ENCODE measurements at places on chromosomes 5 and 9. TPM values are rescaled to one million over a fixed set of nuclear protein-coding genes. Genes with fewer than 3 reads are reported as not detected.

Gene FOXD4L5
- total RNA-seq = not detected

DNA sequence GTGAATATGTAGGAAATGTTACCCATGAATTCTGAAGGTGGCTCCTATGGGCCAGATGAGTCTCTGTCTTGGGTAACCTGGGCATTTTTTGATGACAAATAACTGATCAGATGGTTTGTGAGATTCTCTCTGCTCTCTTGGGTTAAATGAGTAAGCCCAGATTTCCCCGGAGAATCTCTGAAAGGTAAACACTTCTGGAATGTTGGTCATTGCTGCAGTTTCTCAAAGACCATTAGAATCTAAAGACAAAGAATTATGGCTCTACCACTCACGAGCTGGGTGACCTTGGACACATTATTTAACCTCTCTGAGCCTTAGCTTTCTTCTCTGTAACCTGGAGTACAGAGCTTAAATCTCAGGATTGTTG is 191.2 kb downstream of the DAB2IP start:
- DNase-seq = no peak

Gene C7
- total RNA-seq = not detected

Gene TTC39B
- total RNA-seq = 5.9 TPM

Gene LCN1
- total RNA-seq = not detected

- no peak for DNase-seq
Measured at GRCh38 chr5:89954916-89955315, 454.6 kb downstream of the CETN3 start.

Gene RNF183
- not detected for total RNA-seq

GRCh38 chr5:90861843-90862586 is 303.4 kb downstream of the ADGRV1 start:
- no peak for DNase-seq

Gene SLC23A1
- total RNA-seq = not detected

- no peak for DNase-seq
Measured at GRCh38 chr5:76290321-76290757, 112.7 kb upstream of the IQGAP2 start.

Gene C5orf58
- total RNA-seq = not detected

DNA sequence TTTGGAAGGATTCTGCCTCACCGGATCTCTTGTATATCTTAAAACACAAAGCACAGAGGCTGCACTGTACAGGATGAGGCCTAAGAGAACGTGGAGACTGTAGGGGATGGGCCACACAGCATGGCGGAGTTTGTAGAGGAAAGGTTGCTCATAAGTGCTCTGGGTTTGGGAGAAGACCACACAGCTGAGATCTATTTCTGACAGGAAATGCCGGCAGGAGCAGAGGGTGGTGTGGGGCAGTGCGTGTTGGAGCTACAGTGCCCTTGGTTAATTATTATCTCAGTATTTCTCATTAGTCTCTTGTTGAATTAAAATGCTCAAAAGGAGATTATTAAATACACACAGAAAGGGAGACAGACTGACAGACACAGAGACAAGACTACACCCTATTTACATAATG is 9.6 kb downstream of the PALM2AKAP2 start:
- peak; percentile 47 for DNase-seq

Gene ROPN1L
- total RNA-seq = 3.0 TPM

Gene DCTN4
- 63.4 TPM for total RNA-seq

DNA sequence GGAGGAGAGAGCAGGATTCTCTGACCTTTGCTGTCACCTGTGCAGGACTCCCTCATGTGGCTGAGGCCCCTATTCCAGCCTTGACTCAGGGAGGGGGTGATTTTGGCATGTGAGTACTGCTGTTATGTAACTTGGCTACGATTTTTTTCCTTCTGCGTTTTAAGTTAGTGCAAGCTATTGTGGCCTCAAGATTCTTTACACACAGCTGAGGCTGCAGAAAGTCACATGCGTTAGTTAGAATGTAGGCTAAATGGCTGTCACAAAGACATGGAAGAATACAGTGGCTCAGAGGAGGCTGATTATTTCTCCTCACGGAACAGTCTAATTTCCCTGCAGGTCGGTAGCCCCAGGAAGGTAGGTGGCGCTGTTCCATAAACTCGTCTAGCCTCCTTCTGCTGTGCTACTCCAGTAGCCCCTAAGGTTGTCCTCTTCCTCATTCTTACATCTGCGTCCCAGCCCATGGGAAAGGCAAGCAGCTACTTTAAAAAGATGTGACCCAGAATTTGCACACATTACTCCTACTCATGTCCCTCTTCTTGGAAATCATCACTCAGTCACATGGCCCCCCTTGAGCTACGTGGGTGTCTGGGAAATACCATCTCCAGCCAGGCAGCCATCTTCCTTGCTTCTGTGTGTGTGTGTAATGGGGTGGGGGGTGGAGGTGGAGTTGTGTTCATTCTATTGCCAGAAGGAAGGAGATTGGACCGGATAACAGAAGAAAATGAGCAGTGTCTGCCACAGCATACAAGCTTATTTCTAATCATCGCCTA is 486.6 kb downstream of the CCDC171 start:
- no peak for DNase-seq

Gene KCNMB1
- total RNA-seq = 0.44 TPM

DNA sequence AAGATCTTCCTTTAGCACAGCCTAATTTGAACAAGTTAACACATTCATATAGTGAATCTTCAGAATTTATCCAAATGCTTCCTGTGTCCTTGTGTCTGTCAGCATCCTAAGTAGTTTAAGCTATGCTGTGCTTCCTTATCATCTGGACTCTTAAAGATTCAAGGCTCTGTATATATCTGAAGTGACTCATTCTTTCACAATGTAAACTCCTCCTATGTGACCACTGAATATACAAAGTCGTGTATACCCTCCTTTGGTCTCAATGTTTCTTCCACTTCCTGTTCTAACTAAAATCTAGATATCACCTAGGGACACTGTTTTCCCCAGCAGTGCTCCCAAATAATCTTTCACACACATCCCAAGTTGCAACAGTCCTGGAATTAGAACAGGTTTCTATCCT is 935.7 kb upstream of the NUDT12 start:
- DNase-seq = no peak

Gene TEX48
- not detected for total RNA-seq

DNA sequence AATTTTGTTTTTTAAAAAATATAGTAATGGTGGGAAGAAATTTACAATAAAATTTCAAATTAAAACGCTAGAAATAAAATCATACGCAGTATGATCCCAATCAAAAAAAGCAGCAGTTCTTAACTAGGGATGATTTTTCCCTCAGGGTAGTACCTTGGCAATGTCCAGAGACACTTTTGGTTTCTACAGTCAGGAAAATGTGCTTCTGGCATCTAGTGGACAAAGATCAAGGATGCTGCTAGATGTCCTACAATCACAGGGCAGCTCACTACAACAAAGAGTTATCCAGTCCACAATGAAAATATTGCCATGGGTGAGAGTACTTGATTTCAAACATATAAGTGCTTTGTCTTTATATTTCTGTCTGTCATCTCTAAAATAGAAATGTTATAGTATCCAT is 400.2 kb upstream of the SGCD start:
- DNase-seq = no peak

Gene ERMP1
- 3.2 TPM for total RNA-seq

Gene DMAC1
- total RNA-seq = 3.9 TPM

Gene CDKN2B
- 22.3 TPM for total RNA-seq
